ENCODE measurements at places on chromosomes 3 and 15. TPM values are rescaled to one million over a fixed set of nuclear protein-coding genes. Genes with fewer than 3 reads are reported as not detected.

Gene CHCHD4
- total RNA-seq, result 14.0 TPM

Gene POLR2H
- 97.8 TPM for total RNA-seq

Gene MCF2L2
- total RNA-seq, result 1.8 TPM

Gene SLC6A11
- not detected for total RNA-seq

All from bladder microvascular endothelial cell (primary cell).